Articular chondrocyte of knee joint (primary cell): ENCODE measurements at places on chromosomes 3 and 15. TPM values are rescaled to one million over a fixed set of nuclear protein-coding genes. Genes with fewer than 3 reads are reported as not detected.

Gene CYP8B1
- not detected in 2 replicates for total RNA-seq

Gene CYP1A2
- not detected in 2 replicates for total RNA-seq

Gene IL17RE
- total RNA-seq: 1.1 and 1.4 TPM in 2 replicates

Gene PLCL2
- 15.8 and 16.1 TPM in 2 replicates for total RNA-seq

Gene ACKR2
- 0.13 and 0.32 TPM in 2 replicates for total RNA-seq

Gene CFAP91
- total RNA-seq: 1.3 and 1.4 TPM in 2 replicates

Gene TMC3
- total RNA-seq: not detected in 2 replicates

Gene SEMA3G
- total RNA-seq: under 0.01 and 0.13 TPM in 2 replicates

Gene HCLS1
- total RNA-seq: 4.0 and 6.5 TPM in 2 replicates

Gene APOD
- total RNA-seq: 0.91 and 2.8 TPM in 2 replicates

Gene MORC1
- total RNA-seq: not detected in 2 replicates

Gene C2CD4A
- total RNA-seq: 0.11 and 0.26 TPM in 2 replicates

Gene NOX5
- 0.22 and 0.26 TPM in 2 replicates for total RNA-seq
